CD8-positive, alpha-beta T cell (primary cell): ENCODE measurements at places on chromosomes 11 and 22. TPM values are rescaled to one million over a fixed set of nuclear protein-coding genes. Genes with fewer than 3 reads are reported as not detected.
A peak's percentile ranks its signal among the peaks of the same experiment; 100 is the strongest.

Gene PIWIL4
- total RNA-seq: 1.0 TPM

DNA sequence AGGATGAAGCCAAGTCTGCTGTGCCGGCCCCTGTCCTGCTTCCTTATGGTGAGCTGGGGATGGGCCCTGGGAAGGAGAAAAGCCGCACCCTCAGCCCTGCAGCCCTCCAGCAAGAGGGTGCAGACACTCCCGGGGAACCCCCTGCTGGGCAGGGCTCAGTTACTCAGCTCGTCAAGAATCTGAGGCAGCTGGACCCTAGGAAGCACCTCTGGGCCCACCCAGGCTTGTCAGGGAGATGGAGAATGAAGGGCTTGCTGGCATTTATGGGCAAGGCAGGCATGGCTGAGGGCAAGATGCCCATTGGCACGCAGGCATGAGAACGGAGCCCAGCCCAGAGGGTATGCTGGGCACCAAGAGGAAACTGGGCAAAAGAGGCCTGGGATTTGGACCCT is 12.9 kb downstream of the RELT start:
- no peak for DNase-seq

GRCh38 chr22:30176431-30176830 is 70.1 kb downstream of the LIF start:
- DNase-seq: no peak

- peak; percentile 31 for DNase-seq
These were observed 75.7 kb downstream of the KIAA1671 start for GRCh38 chr22:25027959-25028840.

- DNase-seq: peak; percentile 35
These were observed 33.6 kb downstream of the ASRGL1 start for GRCh38 chr11:62370743-62371440.

GRCh38 chr11:85769771-85770170 is 41.2 kb downstream of the SYTL2 start:
- no peak for DNase-seq

- DNase-seq: no peak
These were observed 49.4 kb upstream of the TBCEL start for GRCh38 chr11:120974466-120974865.
